ENCODE measurements at places on chromosomes 6 and 20.

- no peak overlapping the region for H3K27ac ChIP-seq
- no peaks in the 10 kb centered on the region for H3K27me3 ChIP-seq
- no peaks in the 10 kb centered on the region for H3K4me1 ChIP-seq
Observed at GRCh38 chr6:157046776-157047175, 269.6 kb downstream of the ARID1B start.

DNA sequence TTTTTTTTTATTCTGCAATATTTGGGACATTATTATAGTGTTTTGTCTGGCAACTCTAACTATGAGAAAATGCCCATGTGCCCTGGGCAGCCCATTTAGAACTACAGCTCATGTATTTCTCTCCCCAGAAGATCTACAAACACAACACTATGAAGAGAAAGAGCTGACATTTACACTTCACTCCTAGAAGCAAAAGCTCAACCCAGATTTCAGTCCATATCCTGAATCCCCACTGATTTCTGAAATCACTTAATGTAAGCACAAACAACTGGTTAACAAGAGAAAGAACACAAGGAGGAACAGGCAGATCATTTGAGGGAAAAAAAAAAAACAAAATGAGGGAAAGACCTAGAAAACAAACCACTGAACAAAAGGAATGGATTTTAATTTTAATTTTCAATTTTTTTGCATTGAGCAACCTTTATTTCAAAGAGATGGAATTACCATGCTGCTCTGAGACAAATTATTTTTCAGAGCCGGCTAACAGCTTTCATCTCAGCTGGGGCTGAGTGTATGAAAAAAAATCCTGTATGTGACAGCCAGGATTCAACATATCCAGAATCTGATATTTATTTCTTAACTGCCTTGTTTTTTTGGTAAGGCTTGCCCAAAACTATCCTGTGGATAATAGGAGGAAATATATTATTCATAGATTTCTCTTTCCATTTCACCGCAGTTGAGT lies 32.5 kb downstream of the KIAA0319 start:
- no peak for DNase-seq
- no peaks in the 10 kb centered on the region for H3K36me3 ChIP-seq
- H3K4me3 ChIP-seq, result no peak overlapping the region

GRCh38 chr6:25490018-25490801 lies 161.8 kb upstream of the SCGN start:
- no peak overlapping the region for H3K27ac ChIP-seq
- no peak overlapping the region for H3K4me3 ChIP-seq
- no peaks in the 10 kb centered on the region for H3K27me3 ChIP-seq
- H3K4me1 ChIP-seq, result no peaks in the 10 kb centered on the region
- no peaks in the 10 kb centered on the region for H3K36me3 ChIP-seq

GRCh38 chr6:160393891-160394653 lies 45.9 kb downstream of the SLC22A3 start:
- no peaks in the 10 kb centered on the region for H3K27me3 ChIP-seq
- H3K36me3 ChIP-seq, result no peaks in the 10 kb centered on the region

- peaks cover 2% of the 10 kb centered on the region for H3K4me1 ChIP-seq
- no peaks in the 10 kb centered on the region for H3K27me3 ChIP-seq
- no peak overlapping the region for H3K27ac ChIP-seq
- no peak for DNase-seq
Observed at GRCh38 chr6:25794784-25795183, 37.1 kb downstream of the SLC17A1 start.

GRCh38 chr6:11207199-11207968 lies 25.1 kb downstream of the NEDD9 start:
- H3K4me1 ChIP-seq, result peaks cover 22% of the 10 kb centered on the region
- no peak overlapping the region for H3K4me3 ChIP-seq
- no peak overlapping the region for H3K27ac ChIP-seq
- no peak for DNase-seq
- no peaks in the 10 kb centered on the region for H3K27me3 ChIP-seq

DNA sequence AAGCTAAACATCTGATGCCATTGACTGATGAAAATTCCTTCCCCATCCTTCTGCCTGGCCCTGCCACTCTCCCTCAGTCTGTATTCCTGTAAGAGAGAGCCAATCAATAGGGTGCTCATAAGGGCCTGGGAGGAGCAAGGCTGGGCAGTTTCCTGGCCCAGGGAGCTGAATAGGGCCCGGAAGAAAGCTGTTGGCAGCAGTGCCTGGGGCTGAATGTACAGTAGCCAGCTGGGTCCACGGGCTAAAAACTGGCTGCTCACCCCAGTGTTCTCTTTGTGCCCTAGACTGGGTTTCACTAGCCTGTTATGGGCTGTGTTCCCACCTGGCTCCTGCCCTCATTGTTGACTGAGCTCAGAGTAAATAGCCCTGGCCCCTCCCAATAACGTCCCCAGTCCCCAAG lies 1.7 kb upstream of the WFDC2 start:
- no peaks in the 10 kb centered on the region for H3K36me3 ChIP-seq
- DNase-seq, result no peak
- H3K27ac ChIP-seq, result no peak overlapping the region
- H3K27me3 ChIP-seq, result no peaks in the 10 kb centered on the region
- no peak overlapping the region for H3K4me3 ChIP-seq

DNA sequence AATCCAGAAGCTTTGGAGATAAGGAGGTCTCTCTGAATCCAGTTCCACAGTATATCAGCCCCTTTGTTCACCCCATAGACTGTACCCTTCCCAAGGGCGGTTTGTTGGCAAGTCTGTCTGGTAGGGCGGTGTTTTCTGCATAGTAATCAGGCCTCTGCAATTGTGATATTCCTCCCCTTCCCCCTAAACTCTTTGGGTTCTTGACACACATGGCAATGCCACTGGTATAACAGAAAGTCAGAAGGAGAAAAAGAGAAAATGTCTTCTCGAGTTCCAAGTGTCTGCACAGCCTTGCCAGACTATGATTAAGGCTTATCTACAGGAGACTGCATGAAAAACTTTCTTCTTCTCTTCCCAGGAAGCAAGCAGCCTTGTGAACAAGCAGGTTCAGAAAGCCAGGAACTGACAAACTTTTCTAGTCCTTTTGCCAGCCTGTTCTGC lies 45.6 kb downstream of the FOXO3 start:
- H3K36me3 ChIP-seq, result no peaks in the 10 kb centered on the region
- H3K4me3 ChIP-seq, result no peak overlapping the region
- H3K4me1 ChIP-seq, result peaks cover 8% of the 10 kb centered on the region
- no peak for DNase-seq

DNA sequence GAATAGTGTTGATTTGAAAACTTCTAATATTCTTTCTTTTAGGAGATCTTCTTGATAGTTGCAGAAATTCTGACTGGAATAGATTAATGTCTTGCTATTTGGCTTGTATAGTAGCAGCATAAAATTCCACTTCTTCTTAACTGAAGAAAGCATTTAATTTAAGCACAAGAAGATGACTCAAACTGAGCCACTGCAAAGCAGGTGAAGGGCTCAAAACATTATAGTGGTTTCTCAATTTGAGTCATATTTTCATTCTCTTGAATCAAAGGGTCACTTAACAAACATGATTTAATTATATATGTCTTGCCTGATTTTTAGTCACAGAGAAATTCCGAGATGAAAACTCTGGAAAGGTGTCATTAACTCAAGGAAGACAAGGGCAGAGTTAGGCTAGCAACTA lies 239.3 kb downstream of the ZNF217 start:
- DNase-seq, result no peak
- no peaks in the 10 kb centered on the region for H3K36me3 ChIP-seq
- H3K27ac ChIP-seq, result no peak overlapping the region
- H3K4me3 ChIP-seq, result no peak overlapping the region
- H3K4me1 ChIP-seq, result no peaks in the 10 kb centered on the region

- no peaks in the 10 kb centered on the region for H3K36me3 ChIP-seq
- DNase-seq, result no peak
- H3K27me3 ChIP-seq, result no peaks in the 10 kb centered on the region
- H3K27ac ChIP-seq, result no peak overlapping the region
- H3K4me3 ChIP-seq, result no peak overlapping the region
Observed at GRCh38 chr6:29815118-29815750, 12.4 kb upstream of the HLA-G start.

GRCh38 chr20:42484335-42484734 lies 705.4 kb downstream of the PTPRT start:
- no peaks in the 10 kb centered on the region for H3K36me3 ChIP-seq
- H3K4me3 ChIP-seq, result no peak overlapping the region
- no peaks in the 10 kb centered on the region for H3K27me3 ChIP-seq
- no peak overlapping the region for H3K27ac ChIP-seq
- H3K4me1 ChIP-seq, result no peaks in the 10 kb centered on the region

- H3K36me3 ChIP-seq, result no peaks in the 10 kb centered on the region
- no peak overlapping the region for H3K4me3 ChIP-seq
- H3K27ac ChIP-seq, result no peak overlapping the region
- no peak for DNase-seq
Observed at GRCh38 chr6:136429264-136430065, 120.8 kb downstream of the MAP7 start.
